ENCODE measurements at places on chromosomes 3 and 15. TPM values are rescaled to one million over a fixed set of nuclear protein-coding genes. Genes with fewer than 3 reads are reported as not detected.

Gene FAM174B
- polyA plus RNA-seq, result 0.56 TPM

Gene AADACL2
- not detected for polyA plus RNA-seq

Gene ZNF80
- polyA plus RNA-seq, result not detected

GRCh38 chr3:130260918-130261317 lies 84.6 kb upstream of the COL6A5 start:
- DNase-seq, result no peak

DNA sequence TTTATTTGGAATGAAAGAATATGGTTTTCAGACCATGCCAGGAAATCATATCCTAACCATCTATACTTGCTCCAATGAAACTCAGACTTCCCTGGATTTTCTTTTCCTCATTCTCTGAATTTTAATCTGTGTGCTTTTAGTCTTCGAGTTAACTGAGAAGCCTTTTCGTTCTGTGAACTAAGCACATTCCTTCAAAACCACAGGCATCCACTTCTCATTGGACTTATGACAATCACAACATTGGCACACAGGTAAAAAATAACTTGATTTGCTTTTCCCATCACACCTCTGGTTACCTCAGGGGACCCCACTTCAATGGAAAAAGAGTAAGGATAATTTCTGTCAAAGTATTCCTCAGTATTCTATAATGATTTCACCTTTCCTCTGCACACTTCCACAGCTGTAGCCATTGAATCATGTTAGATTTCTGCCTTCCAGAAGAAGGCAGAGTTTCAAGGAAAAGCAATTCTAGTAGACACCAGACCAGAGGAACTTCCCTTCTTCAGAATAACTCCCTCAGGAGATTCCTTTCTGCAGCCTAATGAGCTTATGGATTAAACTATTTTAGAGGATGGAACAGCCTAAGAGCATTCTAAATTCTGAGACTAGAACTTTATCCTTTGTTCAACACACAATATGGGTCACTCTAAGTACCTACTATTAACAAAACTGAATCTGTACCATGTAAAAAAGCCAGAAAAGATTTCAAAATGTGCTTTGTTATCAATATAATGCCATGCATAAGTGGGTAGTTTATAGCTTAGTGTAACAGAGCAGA lies 15.9 kb downstream of the COMMD2 start:
- peak; percentile 42 for DNase-seq

DNA sequence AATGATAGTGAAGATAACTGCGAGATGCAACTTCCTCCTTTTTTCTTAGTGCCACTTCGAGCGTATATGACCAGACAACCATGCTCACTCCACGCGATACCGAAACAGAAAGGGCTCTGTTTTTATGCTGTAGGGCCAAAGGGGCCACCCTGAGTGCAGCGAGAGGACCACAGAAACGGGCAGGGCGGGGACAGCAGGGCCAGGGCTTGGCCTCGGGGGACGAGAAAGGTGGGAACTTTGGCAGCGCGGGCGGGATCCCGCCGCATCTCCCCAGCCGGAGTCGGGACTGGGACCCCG lies 483 bp downstream of the VPS13C start:
- peak; percentile 51 for DNase-seq

DNA sequence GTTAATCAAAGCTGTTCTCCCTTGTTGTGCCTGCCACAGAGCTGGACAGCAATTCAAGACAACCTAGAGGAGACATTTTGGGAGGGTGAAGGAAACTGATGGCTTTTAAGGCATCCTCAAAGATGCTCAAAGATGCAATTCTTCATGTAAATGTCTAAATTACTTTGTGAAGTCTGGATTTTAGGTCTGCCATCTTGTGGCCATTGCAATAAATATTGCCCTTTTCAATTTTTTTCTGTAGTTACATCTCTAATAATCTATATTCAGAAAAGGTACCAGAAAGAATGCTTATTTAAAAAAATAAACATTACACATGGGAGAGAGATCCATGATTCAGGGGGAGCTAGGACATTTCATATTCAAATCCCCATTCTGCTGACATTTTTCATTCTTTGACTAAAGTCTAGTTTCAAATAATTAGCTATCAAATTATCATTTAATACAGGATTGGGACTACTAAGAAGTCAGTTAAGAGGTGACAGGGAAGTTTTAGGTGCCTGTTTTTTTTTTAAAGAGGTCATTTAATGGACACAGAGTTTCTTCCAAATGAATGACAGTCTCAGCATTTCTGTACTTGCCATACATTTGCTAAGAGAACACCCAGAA lies 259.8 kb upstream of the WNT5A start:
- DNase-seq, result peak; percentile 17

DNA sequence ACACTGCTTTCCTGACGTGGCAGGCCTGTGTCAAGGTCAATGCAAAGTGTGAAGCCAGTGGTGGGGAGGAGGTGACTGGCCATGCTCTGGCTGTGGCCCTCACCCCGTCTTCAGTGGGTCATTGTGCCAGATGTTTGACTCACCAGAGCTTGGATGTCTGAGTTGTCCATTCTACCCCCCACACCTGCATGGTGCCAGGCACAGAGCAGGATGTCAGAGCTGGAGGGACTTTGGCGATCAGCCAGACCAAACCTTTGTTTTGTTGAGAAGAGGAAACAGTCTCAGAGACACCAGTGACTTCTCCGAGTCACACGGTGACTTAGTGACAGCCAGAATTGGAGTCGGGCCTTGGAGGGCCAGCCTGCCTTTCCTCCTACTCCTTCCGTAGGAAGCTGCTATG lies 49.5 kb downstream of the SMAD6 start:
- DNase-seq, result no peak

DNA sequence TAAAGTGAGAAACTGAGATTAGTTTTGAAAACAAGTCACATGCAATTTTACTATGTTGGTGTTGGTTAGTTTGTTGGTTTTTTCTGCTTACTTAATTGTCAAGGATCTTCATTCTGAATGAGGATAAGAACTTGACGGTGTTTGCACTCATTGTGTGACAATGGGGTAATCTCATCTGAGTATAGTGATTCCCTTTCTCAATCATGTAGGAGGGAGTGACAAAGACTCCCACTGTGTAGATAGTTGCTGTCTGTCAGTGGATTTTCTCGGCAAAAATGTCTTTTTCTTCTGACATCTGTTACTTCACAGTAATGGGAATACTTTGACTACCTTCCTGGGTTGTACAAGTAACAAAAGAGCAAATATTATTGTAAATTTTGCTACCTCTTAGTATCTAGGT lies 23.5 kb downstream of the KCNH8 start:
- no peak for DNase-seq
